ENCODE measurements at places on chromosomes 1 and 21. TPM values are rescaled to one million over a fixed set of nuclear protein-coding genes. Genes with fewer than 3 reads are reported as not detected.

GRCh38 chr1:116256286-116256649 is 116.8 kb upstream of the ATP1A1 start:
- DNase-seq = no peak

The ISG15 gene
- polyA plus RNA-seq = 13.7 TPM

DNA sequence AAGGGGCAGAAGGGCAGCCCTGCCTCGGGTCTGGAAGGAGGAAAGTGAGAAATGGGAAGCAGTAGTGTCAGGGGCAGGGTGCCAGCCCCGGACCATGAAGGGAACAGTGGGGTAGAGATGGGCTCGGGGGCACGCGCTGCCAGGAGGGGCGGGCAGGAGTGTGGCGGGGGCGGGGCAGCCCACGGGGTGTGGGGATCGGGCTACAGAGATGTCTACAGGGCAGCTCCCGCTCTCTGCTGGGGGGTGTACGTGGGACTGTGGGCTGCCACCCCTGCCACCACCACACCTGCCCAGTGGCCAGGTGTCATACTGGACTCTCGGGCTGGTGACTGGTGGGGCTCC is 7.4 kb downstream of the ARHGEF16 start:
- DNase-seq = no peak

- no peak for DNase-seq
Observed at GRCh38 chr21:25496825-25497482, 110.3 kb downstream of the MRPL39 start.

GRCh38 chr1:27868932-27869718 is 3.2 kb upstream of the THEMIS2 start:
- no peak for DNase-seq

DNA sequence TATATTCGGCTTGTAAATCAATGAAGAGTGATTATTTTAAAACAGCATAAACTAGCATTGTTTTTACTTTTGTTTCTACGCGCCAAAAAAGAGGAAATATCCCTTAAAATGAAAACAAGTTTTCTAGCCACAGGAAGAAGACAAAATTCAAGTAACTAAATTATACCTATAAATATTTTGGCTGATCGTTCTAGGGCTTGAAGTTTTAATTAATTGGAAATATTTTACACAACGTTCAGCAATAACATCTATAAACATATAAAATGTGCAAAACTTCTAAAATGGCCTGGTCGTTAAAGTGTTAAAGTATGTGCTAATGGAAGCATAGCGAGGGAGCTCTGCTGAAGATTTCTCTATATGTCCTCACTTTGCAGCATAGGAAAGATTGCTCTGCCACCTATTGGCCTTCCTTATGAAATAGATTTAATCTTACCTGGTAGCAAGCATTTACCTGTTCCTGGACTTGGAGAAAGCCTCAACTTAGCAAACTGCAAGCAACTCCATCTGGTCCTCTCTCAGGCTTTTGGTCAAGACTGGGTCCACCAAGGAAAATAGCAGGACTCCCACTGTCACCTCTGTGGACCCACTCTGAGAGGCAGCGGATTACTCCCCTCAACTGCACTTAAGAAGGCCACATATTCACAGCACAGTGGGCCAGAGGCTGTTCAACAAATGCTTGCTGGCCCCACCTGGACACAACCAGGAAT is 351.3 kb upstream of the RUNX1 start:
- DNase-seq = peak; percentile 54

The GORAB gene
- polyA plus RNA-seq = 21.7 TPM

GRCh38 chr1:202134645-202135172 is 9.8 kb downstream of the ARL8A start:
- no peak for DNase-seq

The CAMK1G gene
- 5.4 TPM for polyA plus RNA-seq

The MYBPH gene
- 0.40 TPM for polyA plus RNA-seq

DNA sequence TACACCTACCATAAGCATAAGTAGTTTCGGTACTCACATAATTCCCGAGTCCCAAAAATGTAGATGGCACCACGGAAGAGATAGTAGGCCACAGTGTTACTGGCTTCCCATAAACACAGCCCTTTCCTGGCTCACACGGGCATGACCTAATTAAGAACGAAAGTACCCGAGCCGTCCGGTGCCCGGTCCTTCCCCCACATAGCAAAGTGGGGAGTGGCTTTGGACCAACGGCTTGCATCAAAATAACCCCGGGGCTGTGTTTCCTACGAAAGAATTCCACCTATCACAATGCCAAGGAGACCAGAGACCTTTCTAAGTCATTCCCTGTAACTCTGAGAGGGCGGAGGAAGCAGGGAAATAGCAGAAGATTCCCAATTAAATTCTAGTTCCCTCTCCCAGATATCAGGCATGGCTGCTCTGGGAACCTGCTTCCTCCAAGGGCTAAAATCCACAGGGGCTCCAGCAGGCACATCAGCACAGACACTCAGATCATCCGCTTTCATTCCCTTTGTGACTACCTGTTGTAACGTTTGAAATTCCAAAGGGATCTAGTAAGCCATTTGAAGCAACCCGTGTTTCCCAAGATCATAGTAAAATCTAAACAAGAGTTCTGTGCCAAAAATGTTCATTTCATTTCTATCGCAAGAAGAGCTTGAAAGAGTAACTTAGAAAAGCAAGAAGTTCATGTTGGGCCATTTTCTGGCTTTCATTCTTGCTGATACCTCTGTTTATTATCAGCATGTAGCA is at the start of gene TMPRSS3:
Gene TMPRSS3 (minus strand): TSS at position 148 of the 747 bp plus-strand sequence. CDS start 635 bp downstream, outside the sequence.
- DNase-seq = peak; percentile 58

- DNase-seq = no peak
Observed at GRCh38 chr1:87696483-87696882, 367.8 kb downstream of the LMO4 start.
